ENCODE measurements at places on chromosomes 1 and 21.
A peak's percentile ranks its signal among the peaks of the same experiment; 100 is the strongest.

GRCh38 chr1:114466334-114467014 is 44.5 kb downstream of the TRIM33 start:
- DNase-seq: no peak

GRCh38 chr1:25740071-25740470 is 59.9 kb upstream of the SELENON start:
- DNase-seq: no peak

DNA sequence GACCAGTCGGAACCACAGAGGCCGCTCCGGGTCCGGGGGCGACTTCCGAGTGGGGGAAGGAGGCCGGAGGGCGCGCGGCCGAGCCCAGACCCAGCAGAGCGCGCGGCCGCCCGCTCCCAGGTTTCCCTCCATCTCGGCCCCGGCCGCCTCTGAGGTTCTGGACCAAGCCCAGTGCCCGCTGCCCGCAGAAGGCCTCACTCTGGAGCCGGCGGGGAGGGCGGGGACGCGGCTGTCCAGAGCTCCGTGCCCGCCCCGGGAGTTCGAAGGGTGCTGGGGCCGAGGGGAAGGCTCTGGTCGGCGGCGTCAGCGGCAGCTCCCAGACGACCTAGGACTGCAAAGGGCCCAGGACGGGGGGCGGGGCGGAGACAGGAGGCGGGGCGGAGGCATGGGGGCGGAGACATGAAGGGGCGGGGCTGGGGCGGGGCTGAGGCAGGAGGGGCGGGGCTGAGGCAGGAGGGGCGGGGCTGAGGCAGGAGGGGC is 48.0 kb upstream of the SLC19A1 start:
- no peak for DNase-seq

- no peak for DNase-seq
Measured at GRCh38 chr1:233140974-233141373, 154.6 kb downstream of the PCNX2 start.

GRCh38 chr1:93753791-93754763 is 72.4 kb upstream of the BCAR3 start:
- DNase-seq: no peak

GRCh38 chr1:63705078-63705477 is 68.7 kb upstream of the ROR1 start:
- no peak for DNase-seq

- no peak for DNase-seq
Measured at GRCh38 chr1:51284487-51284954, 45.8 kb downstream of the TTC39A start.

DNA sequence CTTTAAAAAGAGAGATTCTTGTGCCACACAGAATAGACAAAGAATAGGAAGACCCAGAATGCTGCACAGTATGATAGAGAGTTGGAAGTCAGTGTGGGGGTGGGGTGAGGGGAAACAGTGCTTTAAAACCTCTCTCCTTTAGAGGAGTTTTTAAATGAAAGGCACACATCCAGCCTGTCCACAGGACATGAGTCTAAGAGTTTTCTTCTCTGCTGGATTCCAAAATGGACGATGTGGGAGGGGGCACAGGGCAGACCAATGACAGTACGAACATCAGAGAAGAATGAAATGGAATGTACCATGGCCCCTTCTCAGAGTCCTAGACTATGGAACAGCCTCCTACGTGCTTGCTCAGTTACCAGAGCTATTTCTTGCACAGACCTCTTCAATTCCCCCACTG is 458.2 kb upstream of the DAB1 start:
- no peak for DNase-seq

DNA sequence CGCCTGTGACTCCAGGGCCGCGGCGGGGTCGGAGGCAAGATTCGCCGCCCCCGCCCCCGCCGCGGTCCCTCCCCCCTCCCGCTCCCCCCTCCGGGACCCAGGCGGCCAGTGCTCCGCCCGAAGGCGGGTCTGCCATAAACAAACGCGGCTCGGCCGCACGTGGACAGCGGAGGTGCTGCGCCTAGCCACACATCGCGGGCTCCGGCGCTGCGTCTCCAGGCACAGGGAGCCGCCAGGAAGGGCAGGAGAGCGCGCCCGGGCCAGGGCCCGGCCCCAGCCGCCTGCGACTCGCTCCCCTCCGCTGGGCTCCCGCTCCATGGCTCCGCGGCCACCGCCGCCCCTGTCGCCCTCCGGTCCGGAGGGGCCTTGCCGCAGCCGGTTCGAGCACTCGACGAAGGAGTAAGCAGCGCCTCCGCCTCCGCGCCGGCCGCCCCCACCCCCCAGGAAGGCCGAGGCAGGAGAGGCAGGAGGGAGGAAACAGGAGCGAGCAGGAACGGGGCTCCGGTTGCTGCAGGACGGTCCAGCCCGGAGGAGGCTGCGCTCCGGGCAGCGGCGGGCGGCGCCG is at the start of gene SIM2:
TSS of gene SIM2 (plus strand) at position 135 of the 565 bp plus-strand sequence. CDS start 632 bp downstream, outside the sequence.
- no peak for DNase-seq

- DNase-seq: no peak
Measured at GRCh38 chr1:206575894-206576737, 36.1 kb downstream of the EIF2D start.

GRCh38 chr1:204894031-204894430 is 23.4 kb downstream of the NFASC start:
- no peak for DNase-seq

GRCh38 chr1:111734426-111734825 is 4.8 kb downstream of the INKA2 start:
- DNase-seq: peak; percentile 30

GRCh38 chr1:164473544-164473943 is 85.4 kb upstream of the PBX1 start:
- DNase-seq: no peak

- DNase-seq: no peak
Measured at GRCh38 chr1:32828341-32828740, 10.9 kb downstream of the S100PBP start.

GRCh38 chr1:239757716-239758115 is 334.0 kb upstream of the FMN2 start:
- DNase-seq: no peak

DNA sequence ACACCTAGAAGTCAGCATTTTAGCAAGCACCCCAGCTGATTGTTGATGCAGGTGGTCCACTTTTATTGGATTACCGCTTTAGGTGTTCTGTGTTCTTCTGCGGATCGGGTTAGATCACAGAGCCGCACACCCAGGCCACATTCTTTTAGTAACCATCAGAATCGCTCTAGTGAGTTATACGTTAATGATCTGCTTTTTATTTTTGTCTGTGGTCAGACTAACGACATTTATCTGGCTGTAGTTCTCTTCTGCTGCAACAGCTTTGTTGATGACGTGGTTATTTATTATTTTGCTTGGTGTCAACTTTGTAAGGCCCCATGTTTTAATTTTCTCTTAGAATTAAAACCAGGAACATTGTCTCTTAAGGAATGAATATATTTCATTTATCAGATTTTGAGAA is 18.2 kb downstream of the SCCPDH start:
- no peak for DNase-seq

DNA sequence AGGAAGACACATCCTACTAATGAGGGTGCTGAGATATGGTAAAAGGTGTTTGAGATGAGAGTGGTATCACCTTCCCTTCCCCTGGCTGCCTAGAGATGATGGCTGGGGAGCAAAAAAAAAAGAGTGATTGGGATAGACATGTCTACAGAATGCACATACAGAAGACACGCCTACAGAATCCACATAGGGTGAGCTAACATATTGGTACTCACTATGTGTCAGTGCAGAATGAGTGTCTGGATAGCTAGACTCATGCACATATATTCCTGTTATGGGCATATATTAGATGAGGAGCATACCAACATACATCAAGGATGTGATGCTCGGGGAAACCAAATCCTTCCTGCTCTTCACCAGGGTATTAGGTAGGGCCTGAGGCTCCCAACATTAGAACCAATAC is 16.2 kb downstream of the CD34 start:
- DNase-seq: no peak

GRCh38 chr1:22702296-22703085 is 8.1 kb upstream of the EPHB2 start:
- DNase-seq: no peak

DNA sequence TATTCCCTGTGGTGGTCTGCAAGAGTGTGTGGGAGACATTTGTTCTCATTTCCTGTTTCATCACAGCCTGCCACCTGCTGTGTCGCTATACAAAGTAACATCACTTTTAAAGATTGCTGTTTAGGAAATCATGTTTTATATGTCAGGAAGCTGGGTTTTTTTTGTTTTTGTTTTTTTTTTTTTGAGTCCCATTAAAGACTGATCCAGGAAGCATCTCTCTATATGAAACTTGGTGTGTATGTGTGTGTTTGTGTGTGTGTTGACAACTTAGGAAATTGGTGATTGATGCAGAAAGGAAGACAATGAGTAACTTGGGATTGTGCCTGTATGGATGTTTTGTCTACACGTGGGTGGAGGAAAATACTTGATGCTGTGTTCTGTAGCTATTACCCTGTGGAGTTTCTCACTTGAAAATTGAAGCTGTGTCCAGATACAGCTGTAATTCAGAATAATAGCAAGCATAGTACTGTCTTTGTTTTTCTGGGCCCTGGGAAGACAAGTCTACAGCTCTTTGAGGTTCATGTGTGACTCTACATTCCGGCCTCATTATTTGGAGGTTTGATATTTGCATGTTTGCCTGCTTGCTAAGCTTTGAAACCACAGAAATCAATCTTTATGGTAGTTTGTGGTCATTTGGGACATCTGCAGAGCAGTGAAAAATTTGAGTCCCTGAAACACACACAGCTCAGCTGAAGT is 47.9 kb downstream of the LAMC1 start:
- no peak for DNase-seq

DNA sequence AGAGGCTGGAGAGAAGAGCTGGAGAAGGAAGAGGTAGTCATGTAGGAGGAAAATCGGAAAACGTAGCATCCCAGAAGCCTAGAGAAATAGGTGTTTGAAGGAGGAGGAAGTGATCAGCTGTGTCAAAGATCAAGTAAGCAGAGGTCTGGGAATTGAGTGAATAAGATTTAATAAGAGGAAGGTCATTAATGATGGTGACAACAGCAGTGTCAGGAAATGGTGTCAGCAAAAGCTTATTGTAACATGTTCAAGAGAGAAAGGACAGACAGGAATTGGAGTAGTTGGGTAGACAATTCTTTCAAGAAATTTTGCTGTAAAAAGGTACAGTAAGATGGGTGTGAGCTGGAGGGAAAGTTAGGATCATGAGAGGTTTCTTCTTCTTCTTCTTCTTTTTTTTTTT is 41.6 kb upstream of the SLC6A9 start:
- DNase-seq: no peak

GRCh38 chr1:240737766-240738265 is 125.9 kb upstream of the GREM2 start:
- no peak for DNase-seq

GRCh38 chr21:42320791-42321190 is 5.6 kb upstream of the TFF3 start:
- peak; percentile 48 for DNase-seq

DNA sequence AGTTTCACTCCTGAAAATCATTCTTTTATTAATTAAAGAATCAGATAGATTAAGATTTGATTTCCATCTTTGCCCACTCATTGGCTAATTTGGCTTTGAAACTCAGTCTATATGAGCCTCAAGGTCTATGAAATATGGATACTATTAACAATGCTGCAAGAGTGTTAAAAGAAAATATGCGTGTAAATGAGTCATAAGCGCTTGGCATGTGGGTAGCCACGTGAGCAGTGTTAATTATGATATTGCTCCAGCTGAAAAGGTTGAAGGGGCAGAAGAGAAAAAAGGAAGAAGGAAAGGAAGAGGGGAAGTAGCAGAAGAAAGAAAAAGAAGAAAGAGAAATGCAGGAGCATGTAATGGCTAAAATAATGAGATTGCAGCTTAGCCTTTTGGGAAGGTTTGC is 151.4 kb downstream of the CHRM3 start:
- DNase-seq: no peak

DNA sequence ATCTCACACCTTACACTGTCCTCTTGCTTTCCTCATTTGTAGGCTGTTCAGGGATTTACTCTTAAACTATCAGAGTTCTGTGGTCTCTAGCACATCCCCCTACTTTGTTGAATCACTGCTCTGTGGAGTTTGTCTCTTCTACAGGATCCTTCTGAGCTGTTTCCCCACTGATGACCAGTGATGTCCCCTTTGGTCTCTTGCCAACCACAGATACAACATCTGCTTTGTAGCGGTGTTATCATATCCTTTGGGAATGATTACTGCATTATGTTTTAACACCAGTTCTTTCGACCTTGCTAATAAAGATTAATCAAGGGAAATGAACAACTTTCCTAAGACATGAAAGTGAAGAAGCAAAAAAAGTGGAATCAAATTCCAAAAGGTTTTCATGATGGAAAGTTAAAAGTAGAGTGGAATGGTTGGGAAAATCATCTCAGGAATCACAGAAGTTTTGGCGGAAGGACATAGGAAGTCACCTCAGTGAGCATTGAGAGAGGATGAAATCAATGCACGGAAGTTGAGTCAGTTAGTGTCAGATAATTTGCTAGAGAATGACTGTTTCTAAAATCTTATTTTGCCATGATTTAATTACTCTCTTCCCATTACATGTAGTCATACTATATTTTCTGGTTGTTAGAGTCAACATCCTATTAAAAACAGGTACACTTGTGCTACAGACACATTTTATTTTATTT is 11.2 kb downstream of the OR10K2 start:
- no peak for DNase-seq

DNA sequence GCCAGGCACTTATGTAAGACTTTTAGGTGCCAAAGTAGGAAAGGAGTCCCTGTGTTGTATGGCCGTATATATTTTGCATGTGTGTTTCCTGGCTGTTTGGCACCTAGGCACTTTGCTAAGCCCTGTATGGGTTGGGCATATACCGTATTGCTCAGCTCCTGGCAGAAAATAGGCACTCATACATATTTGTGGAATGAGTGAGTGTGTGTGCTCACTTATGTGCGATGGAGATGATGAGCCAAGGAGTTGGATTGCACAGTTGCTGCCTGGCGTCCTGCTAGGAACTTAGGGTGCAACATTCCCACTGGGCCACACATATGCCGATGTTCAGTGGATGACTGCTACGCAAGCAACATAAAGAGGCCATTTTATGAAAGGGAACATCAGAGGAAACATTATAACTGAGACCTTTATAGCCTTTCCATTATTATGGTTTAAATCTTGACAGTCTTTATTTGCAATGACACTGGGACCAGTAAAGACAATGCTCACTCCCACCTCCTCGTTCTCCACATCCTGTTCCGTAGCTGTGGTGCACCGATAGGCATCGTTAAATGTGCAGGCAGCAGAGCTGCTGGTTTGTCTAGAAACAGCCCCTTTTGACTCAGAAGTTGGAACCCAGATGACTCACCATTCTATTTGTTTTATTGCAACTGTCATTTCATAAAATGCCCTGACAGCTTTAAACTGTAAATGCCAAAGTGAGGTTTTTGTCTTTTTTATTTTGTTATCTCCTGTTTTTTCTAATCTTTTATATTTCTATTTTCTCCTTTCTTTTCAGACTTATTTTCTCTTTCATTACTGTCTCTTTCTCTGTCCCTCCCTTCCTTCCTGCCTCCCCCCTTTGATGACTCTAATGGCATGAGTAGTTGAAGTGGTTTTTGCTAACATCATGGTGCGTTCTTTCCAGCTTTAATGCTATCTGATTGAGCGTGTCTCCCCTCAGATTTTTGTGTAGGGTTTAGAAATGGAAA is 36.1 kb downstream of the PEX14 start:
- peak; percentile 83 for DNase-seq

GRCh38 chr21:35528116-35529042 is 479.3 kb upstream of the RUNX1 start:
- DNase-seq: peak; percentile 77

- peak; percentile 32 for DNase-seq
Measured at GRCh38 chr1:54835131-54835898, 34.2 kb upstream of the TTC22 start.
